ENCODE measurements at places on chromosomes 6 and 20. TPM values are rescaled to one million over a fixed set of nuclear protein-coding genes. Genes with fewer than 3 reads are reported as not detected.
A peak's percentile ranks its signal among the peaks of the same experiment; 100 is the strongest.

The PREX1 gene
- 28.7 TPM for total RNA-seq

The PLN gene
- not detected for total RNA-seq

The SIRPD gene
- not detected for total RNA-seq

DNA sequence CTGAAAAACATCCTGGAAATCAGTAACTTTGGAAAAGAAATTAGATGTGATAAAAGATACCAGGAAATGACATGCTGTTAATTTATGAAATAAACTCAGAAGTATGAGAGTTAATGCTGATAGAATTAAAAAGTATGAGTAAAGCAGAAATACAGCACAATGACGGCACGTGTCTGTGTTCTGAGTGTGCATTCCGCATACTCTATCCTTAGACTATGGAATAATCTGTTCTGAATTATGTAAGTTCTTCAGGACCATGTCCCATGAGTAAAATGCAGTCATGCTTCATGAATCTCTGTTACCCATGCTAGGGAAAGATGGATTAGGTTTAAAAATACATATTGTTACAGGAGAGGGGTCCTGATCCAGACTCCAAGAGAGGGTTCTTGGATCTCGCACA lies 21.7 kb downstream of the HECA start:
- no peak for DNase-seq

- DNase-seq = no peak
Measured at GRCh38 chr6:80098392-80098791, 8.1 kb upstream of the BCKDHB start.

- DNase-seq = no peak
Measured at GRCh38 chr6:51585264-51585663, 502.1 kb downstream of the PKHD1 start.

GRCh38 chr6:106173124-106173879 lies 87.2 kb downstream of the PRDM1 start:
- no peak for DNase-seq

DNA sequence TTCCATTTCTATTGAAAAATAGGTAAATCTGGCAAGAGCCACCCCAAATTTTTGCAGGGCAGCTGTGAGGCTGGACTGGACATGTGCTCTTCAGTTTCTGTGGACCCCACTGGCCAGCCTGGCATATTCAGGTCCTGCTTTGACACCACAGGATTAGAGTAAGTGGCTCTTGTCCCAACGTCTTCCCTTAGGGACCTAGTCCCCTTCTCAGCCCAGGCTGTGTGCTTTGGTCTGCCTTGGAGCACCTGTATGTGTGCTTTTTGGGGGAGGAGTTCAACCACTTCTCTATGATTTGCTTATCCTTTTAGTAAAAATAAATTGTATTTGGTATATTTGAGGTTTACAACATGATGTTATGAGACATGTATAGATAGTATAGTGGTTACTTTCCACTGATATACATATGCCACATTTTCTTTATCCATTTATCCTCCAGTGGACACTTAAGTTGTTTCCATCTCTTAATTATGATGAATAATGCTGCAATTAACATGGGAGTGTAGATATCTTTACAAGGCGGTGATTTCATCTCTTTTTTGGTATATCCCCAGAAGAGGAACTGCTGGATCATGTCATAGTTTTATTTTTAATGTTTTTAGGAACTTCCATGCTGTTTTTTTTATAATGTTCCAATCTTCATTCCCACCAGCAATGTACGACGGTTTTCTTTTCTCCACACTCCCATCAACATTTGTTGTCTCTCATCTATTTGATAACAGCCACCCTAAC lies 167.8 kb upstream of the UST start:
- DNase-seq = no peak

DNA sequence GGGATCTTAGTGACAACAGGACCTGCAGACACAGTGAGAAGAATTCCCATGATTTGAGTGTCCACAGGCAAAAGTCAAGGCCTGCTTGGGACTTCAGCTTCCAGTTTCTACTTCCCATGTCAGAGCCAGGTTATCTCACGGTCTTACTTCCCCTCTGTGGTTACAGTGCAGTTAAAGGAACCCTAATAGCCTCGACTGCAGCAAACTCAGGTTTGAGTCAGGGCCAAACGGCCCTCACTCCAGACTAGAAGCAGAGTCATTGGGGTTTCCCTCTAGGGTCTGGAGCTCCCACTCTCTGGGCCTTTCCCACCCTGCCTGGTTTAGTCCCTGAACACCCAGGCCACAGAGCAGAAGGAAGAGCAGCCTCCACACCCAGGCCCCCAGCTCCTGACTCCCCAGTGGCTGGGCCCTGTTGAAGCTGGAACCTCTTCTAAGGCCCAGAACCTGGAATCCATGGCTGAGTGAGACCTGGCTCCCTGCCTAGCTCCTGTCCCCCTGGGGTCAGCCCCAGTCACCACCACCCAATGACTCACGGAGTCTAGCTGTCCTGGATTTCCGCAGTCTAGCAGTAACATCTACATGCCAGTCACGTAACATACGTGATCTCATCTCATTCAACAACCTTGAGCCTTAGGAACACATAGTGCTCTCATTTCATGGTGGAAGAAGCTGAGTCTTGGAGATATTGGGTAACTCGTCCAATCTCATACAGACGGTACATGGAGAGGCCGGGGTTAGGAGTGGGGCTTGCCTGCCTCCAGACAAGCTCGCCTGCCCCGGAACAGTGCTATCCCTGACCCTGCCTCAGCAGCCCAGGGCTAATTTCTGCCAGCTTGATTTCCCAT lies 9.2 kb upstream of the GHRH start:
- no peak for DNase-seq

DNA sequence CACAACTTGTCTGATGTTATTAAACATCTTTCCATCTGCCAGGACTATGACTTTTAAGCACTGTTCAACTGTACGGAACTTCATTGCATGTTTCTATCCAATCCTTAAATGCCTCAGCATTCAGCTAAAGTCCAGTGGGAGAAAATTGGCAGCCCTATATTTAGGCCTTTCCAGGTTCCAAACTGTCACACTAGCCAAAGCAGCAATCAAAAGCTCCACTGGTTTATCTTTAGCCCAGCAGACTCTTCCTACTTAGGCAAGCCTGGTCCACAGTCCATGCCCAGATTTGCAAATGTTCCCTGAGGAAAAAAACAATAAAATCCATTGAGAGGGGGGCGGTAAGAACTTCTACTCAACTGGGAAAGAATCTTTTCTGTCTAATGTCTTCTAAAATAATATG lies 349.1 kb upstream of the GJE1 start:
- no peak for DNase-seq

DNA sequence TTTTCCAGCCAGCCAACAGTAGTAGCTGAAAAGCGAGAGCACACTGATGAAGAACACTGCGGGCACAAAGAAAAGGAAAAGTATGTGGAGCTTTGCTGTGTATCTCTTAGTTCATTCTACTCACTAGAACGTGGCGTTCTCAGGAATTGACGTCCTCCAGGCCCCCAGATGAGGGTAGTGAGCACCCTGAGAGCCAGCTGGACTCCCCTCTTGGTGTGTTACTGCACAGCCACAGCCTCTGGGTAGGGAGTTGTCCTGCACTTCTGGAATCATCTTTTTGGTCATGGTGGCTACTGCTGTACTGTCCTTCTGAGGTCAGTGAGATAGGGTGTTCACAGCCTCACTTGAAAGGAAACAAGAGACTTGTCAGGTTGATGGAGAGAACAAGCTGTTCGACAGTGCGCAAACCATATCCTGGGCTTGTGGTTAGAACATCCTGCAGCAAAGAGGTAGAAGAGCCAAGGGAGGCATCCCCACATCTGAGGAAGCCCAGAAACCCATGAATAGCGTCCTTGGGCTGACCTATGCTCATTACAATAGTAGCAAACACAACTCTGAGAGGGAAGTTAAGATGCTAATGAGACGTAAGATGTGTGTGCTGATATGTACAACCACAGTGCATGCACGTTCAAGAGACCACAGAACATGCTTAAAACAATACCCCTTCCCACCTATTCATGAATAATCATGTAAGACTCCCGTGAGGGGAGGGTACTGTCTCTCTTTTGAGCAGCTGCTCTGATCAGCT lies 14.6 kb upstream of the HLA-F start:
- peak; percentile 2 for DNase-seq

GRCh38 chr6:76694795-76695194 lies 622.3 kb upstream of the IMPG1 start:
- DNase-seq = peak; percentile 13

All from LHCN-M2 (cell line).